ENCODE measurements at places on chromosomes 3 and 15.

DNA sequence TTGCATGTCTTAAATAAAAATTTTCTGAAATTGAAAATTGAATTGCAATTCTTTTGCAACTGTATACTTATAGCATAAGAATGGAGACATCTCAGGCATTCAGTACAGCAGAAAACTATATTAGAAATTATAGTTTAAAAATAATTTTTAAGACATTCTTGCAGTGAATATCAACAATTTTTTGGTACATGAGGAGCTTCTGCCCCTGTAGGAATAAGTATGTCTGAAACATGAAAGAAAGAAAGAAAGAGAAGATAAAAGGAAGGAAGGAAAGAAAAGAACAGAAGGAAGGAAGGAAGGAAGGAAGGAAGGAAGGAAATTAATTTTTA is 165.0 kb downstream of the GMNC start:
- DNase-seq, result no peak

DNA sequence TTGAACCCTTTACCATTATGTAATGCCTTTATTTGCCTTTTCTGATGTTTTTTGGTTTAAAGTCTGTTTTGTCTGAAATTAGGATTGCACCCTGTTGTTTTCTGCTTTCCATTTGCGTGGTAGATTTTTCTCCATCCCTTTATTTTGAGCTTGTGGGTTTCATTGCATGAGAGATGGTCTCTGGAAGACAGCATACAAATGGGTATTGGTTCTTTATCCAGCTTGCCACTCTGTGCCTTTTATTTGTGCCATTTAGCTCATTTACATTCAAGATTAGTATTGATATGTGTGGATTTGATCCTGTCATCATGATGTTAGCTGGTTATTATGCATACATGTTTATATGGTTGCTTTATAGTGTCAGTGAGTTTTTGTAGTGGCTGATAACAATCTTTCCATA is 318.7 kb upstream of the PPP2R3A start:
- DNase-seq, result no peak

DNA sequence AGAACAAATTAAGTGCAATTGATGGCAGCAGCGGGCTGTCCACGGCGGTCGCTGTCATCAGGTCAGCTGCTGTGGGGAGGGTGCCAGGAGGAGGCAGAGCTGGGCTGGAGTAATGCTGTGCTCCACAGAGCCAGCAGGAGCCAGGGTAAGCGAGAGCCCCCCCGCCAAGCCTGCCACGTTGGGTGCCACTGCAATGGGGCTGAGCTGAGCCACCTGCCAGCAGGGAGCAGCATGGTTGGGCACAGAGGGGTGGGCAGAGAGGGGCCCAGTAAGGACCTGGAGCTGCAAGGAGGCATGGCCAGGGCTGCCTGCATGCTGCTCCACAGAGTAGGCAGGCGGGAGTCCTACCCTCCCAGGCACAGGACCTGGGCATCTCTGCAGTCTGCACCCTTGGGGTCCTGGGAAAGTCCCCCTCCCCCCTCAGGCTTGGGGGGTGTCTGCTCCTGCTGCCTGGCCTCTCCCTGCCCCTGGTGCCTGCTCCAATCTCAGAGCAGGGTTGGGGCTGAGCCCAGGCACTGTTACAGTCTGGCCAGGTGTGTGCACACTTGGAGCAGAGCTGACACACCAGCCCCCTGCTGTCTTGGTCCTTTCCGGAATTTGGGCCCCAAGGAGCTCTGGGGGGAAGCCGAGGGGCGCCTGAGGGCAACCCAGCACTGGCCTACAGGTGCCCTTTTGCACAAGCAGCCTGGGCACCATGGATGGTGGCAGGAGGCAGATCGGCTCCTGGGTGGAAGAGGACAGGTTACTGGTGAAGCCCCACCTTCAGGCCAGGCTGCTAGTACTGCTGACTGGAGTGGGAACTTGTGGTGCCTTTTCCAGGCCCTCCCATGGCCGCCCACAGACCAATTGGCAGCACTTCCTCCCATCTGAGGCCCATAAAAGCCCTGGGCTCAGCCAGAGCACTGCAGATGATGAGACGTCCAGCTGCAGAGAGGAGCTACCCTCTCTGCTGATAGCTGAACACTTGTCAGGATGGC is 8.5 kb upstream of the PIAS1 start:
- no peak for DNase-seq

- no peak for DNase-seq
These were observed 735.4 kb upstream of the GRM7 start for GRCh38 chr3:6125520-6125919.

DNA sequence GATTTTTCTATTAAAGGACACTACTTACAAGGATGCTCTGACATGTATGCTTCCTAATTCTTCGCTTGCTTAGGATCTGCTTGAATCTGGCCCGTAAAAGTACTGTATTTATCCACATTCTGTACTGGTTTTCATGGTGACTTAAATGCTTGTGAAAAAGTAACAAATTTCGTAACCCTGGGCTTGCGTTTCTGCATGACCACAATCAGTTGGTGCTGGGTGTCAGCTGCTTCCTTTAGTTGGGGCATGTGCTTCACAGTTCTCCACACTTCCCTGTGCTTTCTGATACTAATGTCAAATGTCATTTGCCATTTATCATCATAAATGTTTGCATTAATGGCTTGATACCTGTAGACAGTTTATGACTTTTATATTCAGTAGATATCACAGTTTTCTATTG is 218.4 kb upstream of the MLF1 start:
- DNase-seq, result no peak

DNA sequence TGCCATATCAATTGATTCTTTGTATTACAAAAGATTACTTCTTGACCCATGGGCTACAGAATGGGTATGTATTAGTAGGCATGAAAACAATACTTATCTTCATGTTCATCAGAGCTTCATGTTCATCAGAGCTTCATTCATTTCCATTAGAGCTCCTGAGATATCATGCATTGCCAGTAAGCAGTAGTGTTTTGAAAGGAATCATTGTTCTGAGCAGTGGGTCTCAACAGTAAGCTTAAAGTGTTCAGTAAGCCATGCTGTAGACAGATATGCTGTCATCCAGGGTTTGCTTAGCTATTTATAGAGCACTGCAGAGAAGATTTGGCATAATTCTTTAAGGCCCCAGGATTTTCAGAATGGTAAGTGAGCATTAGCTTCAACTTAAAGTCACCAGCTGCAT is 596.1 kb downstream of the ZNF385D start:
- DNase-seq, result no peak

GRCh38 chr3:126480861-126481260 is 5.2 kb upstream of the ZXDC start:
- DNase-seq, result no peak

DNA sequence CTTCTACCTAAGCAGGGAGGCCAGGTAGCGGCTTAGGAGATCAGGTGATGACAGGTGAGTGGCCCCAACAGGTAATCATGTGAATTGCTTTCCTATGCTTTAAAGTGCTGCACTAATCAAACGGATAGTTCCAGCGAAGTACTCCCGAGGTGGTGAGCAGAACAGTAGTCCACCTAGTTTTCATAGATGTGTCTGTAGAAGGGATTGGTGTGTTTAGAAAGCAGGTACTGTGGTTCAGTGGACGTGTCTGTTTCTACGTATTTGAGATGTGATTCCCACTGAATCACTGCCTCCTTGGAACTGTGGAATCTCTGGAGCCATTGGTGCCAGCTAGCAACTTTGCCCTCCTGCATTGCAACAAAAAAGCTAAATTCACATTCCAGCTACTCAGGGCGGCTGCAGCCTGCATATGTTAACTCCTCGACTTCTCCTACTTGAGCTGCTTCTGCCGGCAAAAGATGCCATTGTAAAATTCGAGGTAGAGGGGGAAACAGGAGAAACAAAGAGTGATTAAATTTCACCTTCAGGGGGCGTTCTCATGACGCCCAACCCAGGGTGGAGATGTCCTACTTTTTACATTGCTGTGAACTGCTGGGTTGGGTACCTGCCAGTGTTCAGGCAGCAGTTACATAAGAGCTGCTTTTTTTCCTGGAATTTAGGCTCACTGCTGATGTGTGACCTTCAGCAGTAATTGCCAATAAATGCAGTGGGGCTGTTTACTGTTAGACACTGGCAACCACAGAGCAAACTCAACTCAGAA is 227.3 kb downstream of the ITPR1 start:
- DNase-seq, result peak; percentile 71

DNA sequence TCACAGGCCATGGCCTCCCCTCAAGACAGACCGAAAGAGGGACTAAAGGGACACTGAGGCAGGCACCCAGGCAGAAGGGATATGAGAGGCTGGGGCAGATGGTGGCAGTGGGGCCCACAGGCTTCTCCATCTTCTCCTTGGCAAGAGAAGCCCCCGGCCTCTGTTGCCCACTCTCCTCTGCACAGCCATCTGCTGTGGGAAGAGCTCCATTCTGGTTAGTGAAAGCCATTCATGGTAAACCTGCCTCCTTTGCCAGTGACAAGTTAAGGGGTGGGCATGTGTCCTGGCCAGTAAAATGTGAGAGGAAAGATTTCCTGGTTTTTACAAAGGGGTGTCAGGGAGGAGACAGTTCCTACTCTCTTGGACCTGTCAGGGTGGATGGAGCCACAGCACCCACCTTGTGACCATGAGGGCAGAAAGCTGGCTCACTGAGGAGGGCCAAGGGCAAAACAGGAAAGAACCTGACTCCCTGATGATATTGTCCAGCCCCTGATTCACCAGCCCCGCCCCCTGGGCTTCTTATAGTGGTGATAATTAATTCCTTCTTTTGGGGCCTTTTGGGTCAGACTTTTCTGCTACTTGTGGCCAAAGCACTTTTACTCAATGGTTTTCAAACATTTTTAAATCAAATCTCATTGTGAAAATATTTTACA is 130.4 kb upstream of the SMAD3 start:
- DNase-seq, result no peak

GRCh38 chr3:42486814-42487565 is 15.5 kb upstream of the VIPR1 start:
- DNase-seq, result no peak

- DNase-seq, result peak; percentile 15
These were observed 36.0 kb downstream of the PSTPIP1 start for GRCh38 chr15:77030928-77031375.

DNA sequence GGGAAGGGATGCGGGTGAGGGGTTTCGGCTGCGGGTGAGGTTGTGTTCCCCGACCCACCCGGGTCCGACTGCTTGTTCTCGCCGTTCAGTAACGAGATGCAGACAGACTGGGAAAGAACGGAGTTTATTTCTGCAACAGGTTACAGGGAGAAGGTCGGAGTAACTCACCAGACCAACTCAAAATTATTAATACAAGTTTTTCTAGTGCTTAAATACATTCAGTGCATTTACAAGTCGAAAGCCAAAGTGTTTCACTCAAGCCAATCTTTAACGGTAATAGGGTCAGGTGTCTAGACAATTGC is 492 bp upstream of the HIGD1A start:
- no peak for DNase-seq

GRCh38 chr3:135760581-135760980 is 204.9 kb upstream of the PPP2R3A start:
- DNase-seq, result no peak

GRCh38 chr3:59753808-59754450 is 704.1 kb upstream of the CFAP20DC start:
- no peak for DNase-seq

- no peak for DNase-seq
These were observed 267.0 kb upstream of the GOLIM4 start for GRCh38 chr3:168362661-168363247.

DNA sequence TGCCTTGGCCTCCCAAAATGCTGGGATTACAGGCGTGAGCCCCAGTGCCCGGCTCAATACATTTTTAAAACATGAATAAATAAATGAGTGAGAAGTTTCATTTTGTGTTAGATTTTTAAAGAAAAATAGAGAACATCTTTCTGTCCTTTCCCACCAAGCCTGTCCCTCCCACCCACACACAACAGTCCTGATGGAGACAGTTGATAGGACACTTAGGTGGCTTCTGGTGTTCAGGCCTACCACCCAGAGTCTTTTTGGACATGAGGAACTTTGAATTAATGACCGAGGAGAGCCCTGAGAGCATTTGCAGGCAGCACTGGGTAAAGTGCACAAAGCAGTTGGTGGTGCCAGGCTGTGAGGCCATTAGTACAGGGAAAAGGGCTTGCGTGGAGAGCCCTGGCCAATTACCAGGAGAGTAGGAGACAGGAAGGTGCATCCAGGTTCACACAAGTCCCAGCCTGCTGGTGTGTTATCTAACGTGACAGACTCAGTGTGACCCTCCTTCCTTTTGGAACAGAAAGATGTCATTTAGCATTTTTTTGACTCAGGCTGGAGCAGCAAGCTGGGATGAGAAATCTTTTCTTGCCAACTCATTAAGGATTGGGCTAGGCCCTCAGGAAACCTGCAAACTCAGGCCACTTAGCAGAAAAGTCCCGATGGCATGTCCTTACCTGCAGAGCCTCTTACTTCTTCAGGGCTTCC is 103.6 kb downstream of the PDCD6IP start:
- DNase-seq, result no peak

DNA sequence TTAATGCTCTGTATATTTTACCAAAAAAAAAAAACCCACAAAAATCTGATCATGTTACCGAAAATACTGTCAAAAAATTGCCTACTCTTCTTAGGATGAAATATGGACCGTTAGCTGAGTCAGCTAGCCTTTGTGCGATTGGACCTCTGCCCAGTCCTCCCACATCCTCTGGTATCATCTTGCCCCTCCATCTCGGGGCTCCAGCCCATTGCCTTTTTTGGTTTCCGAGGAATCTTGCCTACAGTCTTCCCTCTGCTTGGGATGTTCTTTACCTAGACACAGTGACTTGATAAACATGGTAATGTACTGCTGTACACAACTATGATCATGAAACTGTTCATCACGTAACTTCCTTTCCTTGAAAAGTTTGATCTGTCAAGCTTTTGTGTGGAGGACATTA is 371.4 kb downstream of the SV2B start:
- no peak for DNase-seq

Data from breast epithelium (tissue), 4 donors.